ENCODE measurements at places on chromosomes 1 and 21.

DNA sequence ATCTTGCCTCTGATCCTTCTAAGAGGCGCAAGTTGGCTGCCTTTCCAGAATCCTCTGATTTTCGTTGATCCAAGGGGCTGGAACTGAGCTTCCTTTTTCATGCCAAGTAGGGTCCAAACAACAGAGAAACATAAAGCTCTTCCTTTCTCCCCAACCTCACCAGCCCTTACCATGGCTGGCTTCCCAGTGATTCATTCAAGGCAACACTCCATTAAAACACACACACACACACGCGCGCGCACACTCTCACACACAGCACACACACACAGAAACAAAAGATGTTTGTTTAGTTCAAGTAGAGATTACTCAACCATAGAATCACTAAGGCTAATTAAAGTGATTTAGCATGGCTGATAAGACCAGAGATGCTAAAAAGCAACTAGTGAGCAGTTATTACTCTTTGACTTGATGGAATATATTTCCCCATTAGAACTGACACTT is 13.0 kb upstream of the GUCA2A start:
- peak; percentile 76 for DNase-seq

DNA sequence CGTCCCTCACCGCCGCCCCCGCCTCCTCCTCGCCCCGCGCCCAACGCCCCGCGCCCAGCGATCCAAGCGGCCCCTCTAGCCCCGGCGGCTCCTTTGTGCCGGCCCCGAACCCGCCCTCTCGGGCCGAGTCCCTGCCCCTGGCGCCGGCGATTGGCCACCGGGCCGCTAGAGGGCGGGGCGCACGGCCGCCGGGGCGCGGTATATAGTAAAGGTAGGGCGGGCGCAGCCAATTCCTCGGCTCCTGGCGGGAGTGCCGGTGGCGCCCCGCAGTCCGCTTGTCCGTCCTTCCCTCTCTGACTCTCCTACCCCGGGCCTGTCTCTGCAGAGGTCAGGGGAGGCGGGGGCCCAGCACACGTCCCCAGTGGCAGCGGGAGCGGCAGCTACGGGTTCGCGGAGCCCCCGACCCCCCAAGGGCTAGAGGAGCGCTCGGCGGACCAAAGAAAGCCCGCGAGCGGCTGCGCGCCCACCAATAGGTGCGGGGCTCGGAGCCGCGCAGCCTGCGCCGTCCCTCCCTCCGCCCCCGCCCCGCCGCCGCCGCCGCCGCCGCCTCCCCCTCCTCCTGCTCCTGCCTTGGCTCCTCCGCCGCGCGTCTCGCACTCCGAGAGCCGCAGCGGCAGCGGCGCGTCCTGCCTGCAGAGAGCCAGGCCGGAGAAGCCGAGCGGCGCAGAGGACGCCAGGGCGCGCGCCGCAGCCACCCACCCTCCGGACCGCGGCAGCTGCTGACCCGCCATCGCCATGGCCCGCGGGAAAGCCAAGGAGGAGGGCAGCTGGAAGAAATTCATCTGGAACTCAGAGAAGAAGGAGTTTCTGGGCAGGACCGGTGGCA is at the start of gene ATP1B1:
TSS of gene ATP1B1 (plus strand) at position 596 of the 826 bp plus-strand sequence. CDS start at position 736, 140 bp downstream.
- DNase-seq, result peak; percentile 86

DNA sequence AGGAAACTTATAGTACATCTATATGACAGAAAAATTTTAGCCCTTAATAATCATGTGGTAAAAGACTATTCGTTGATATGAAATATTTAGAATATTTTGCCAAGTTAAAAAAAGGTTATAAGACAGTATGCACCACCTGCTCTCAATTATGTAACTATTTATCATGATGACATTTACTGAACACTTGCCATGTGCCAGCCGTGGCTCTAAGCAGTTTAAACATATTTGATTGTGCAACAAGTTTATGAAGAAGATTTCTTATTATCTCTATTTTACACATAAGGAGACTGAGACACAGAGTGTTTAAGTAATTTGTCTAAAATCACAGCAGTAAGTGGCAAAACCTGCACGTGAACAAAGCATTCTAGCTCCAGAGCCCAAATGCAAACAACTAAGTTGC is 199.3 kb upstream of the JUN start:
- DNase-seq, result peak; percentile 23

DNA sequence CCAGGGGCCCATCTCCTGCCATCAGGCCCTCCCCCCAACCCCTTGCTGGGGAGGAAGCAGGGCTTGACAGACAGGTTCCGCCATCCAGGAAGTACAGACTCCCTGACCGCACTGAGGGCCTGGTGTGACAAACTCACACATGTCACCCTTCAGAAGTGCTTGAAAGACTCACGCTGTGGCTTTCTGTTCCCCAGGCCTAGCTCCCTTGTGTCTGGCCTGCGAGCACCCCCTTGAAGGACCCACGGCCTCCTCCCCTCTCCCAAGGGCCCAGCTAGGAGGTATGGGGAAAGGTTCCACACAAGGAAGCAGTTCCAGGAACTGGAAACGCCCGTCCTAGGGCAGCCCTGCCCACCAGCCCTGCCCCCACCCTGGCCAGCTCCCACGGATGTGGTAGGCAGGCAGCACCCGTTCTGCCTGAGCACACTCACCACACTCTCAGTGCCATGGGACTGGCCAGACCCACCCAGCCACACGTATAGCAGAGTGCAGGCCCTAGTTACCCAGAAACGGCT is 26.7 kb downstream of the SLC2A1 start:
- no peak for DNase-seq

GRCh38 chr1:234499119-234499942 is 20.4 kb upstream of the TARBP1 start:
- DNase-seq, result peak; percentile 87

GRCh38 chr1:51566260-51566659 is 47.2 kb upstream of the EPS15 start:
- no peak for DNase-seq

DNA sequence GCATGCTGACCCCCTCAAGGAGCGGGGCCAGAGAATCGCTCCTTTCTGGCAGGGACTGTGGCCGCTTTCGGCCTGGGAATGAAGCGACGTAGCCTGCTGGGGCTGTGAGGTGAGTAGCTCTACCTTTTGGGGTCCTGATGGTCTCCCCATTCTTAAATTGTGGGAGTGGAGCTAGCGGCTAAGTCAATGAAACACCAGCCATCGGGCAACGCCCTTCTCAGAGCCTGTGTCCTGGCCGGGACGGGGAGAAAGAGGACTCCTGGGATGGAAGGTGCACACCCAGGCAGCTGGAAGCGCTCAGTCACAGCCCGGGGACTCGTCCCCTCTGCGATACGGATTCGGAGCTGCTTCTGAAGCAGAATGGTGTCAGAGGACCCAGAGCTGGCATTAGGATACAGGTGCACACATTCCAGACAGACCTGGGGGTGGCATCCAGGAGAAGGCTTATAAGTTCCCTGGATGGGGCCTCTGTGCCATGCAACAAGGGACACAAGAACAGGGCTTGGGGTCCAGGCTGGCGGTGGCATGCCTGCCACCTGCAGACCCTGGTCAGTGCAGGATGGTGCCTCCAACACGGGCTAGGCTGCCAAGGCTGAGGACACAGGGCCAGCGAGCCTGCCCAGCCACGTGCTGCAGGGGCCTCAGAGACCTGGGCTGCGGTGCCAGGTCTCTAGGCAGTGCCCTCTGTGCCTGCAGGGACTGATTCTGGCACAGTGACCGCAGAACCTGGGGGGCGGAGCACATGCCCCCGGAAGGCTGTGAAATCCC is 945 bp upstream of the WNT9A start:
- DNase-seq, result no peak

GRCh38 chr1:7022058-7022457 is 236.8 kb downstream of the CAMTA1 start:
- DNase-seq, result no peak

DNA sequence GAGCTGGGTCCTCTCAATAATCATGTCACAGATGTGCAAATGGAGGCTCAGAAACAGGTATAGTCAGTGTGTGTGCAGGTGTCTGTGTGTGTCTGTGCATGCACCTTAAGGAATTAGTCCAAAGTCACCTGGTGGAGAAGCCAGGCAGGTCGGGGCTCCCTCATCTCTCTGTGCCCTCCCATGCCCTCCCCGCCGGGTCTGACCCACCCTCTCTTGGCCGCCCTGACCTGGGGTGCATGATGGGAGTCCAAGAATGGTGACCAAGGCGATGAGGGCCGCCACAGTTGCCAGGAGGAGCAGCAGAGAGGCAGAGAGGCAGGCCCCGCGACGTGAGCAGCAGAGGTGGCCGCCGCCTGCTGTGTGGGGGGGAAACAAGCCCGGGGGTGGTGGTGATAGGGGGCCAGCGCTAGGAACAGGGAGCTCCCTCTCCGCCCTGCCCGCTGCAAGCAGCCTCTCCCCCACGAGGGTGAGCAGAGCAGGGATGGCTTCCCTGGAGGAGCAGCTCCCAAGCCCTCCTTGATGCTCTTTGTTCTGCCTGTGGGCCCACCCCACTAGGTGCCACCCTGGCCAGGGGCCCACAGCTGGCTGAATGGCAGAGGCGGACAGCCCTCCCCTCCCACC is 3.9 kb downstream of the LDLRAD1 start:
- no peak for DNase-seq

GRCh38 chr1:57712846-57713245 is 289.0 kb upstream of the DAB1 start:
- no peak for DNase-seq

- no peak for DNase-seq
These were observed 163.2 kb downstream of the FMN2 start for GRCh38 chr1:240254778-240255291.

DNA sequence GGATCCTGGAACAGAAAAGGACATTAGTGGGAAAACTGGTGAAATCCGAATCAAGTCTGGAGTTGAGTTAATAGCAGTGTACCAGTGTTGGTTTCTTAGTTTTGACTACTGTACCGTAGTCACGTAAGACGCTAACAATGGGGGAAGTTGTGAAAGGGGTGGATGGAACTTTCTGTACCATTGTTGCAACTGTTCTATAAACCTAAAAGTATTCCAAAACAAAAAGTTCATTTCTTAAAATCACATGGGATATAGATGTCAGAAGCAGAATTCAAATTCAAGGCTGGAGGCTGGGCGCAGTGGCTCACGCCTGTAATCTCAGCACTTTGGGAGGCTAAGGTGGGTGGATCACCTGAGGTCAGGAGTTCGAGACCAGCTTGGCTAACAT is 16.9 kb downstream of the ARHGEF19 start:
- no peak for DNase-seq

- DNase-seq, result peak; percentile 16
These were observed 159.5 kb downstream of the ETS2 start for GRCh38 chr21:38965241-38965640.

DNA sequence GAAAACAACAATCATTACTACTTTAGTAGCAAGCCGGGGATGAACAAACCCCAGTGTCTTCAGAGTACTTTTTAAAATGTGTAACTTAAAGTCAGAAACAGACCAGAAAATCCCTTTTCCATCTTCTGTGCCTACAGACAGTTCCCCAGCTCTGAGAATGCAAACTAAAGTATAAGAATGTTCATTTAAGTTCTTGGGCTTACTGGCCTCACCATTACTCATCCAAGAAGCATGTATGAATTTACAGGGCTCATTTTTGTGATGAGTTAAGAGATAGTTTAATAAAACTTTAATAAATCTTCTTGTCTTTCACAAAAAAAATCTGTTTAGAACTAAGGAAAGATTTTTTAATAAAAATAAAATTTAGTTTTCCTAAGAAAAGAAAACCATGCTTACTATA is 4.6 kb downstream of the LPGAT1 start:
- DNase-seq, result peak; percentile 77

- DNase-seq, result no peak
These were observed 15.3 kb upstream of the LDLRAP1 start for GRCh38 chr1:25527946-25528595.
